ENCODE measurements at places on chromosomes 5 and 9.

GRCh38 chr9:89842267-89842768, 237.5 kb downstream of the GADD45G start:
- DNase-seq: no peak

- DNase-seq: no peak
Observed at GRCh38 chr9:100914266-100914665, 114.3 kb upstream of the PLPPR1 start.

GRCh38 chr5:151498395-151499155, 51.2 kb downstream of the SLC36A1 start:
- no peak for DNase-seq

- no peak for DNase-seq
Observed at GRCh38 chr9:133735931-133736330, 2.2 kb downstream of the SARDH start.

Data from astrocyte of the cerebellum (primary cell).